AG10803 (cell line): ENCODE measurements at places on chromosomes 4 and X.

DNA sequence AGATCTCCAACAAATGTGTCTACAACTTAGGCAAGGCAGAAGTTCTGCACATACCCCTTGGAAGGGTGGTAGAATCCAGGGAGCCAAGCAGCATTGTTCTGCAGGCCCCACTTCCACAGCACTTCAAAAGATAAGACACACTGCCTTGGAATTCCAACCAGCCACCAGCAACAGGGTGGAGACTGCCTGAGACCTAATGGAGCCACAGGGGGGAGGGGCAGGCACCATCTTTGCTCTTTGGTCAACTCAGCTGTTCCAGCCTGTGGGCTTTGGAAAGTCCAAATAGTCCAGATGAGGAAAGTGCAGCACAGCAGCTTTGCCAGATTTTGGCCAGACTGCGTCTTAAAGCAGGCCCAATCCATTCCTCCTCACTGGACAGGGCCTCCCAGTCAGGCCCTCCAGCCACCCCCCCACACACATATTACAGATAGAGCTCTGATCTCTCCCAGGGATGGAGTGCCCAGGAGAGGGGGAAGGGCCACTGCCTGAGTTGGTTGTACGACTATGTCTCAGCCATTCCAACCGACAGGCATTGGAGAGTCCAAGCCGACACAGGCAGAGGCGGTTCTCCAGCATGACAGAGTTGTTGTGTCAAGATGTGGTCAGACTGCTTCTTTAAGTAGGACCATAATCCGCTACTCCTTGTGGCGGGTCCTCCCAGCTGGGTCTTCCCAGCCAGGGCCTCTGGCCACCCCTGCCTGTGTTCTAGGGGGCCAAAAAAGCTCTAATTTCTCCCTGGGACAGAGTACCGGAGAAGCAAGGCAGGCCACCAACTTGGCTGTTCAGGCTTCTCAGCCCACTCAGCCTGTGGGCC is 42.5 kb upstream of the ANTXR2 start:
- peak; percentile 46 for DNase-seq

- peak; percentile 48 for DNase-seq
These were observed 280.8 kb upstream of the NOCT start for GRCh38 chr4:138734746-138735145.

DNA sequence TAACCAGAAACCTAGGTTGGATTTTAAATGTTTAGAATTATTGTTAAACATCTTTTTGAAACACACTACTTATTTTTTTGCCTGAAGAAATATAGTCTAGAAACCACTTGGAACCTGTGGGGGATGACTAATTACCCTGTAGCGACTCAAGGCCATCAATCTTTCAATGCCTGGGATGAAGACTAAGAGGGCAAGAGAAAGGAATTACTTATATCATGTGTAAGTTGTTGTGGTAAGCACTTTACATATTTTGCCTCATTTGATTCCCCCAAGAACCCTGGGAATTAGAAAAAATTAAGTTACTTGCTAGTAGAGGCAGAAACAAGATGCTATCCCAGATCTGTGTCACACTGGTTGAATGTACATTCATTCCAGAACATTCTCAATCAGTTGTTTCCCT is 170.9 kb upstream of the GRIA3 start:
- DNase-seq, result peak; percentile 59

GRCh38 chr4:183337349-183337748 is 15.1 kb upstream of the CLDN24 start:
- DNase-seq, result no peak

DNA sequence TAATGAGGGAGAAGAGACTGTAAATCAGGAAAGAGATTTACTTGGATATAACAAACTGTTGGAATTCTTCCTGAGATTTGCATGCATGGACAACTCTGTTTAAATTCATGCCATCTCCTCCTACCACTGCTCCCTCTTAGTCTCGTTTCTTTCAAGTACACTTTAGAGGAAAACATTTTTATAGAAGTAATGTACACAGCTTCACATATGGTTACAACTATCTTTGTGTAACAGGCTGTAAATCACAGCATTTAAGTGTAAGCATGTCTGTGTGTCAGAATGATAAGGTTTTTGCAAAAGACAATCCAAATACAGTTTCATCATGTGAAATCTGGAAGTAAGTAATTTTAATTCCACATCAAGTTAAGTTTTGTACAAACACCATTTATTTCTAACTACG is 21.5 kb upstream of the ENPEP start:
- DNase-seq, result peak; percentile 9

- peak; percentile 50 for DNase-seq
These were observed 71.3 kb upstream of the KIT start for GRCh38 chr4:54586320-54586955.

- no peak for DNase-seq
These were observed 70.6 kb downstream of the ARSJ start for GRCh38 chr4:113908829-113909228.

GRCh38 chr4:183299464-183299863 is 20.6 kb downstream of the CLDN22 start:
- DNase-seq, result no peak
